ENCODE measurements at places on chromosomes 12 and 14.

DNA sequence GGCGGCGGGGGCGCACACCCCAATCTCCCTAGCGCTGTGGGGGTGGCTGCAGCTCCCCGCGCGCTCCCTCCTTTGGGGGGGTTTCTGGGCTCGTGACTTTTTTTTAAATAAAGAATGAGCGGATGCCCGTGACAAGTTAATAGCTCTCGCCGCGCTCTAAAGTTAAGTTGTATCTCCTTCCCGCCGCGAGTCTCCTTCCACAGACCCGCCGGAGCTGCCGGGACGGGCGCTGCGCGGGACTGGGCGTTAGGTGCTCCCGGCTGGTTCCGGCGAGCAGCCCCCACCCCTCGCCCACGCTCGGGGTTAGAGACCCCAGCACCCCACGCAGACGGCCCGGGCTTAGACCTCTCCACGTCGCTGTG is 82.6 kb upstream of the HMGA2 start:
- DNase-seq: no peak

DNA sequence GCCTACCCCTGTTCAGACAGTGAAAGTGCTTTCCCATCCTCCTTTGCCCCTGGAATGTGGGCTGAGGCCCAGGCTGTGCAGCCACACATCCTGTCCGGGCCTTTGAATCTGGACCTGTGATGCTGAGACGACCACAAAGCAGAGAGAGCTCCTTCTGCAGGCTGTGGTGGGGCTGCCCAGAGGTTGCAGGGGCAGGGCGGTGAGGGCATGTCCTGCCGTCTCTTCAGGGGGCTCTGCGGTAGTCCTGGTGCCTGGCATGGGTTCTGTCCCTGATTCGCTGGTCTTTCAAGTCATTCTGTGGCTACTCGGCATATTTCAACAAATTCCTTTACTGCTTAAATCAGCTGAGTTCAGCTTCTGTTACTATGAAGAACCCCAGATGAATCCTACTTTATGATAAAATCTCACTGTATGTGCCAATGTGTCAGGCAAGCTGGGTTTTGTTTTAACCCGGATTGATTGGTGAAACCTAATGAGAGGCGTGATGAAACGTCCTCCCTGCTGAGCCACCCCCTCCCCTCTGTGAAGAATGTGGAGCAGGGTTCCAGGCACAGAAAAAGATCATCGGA is 63.4 kb upstream of the DICER1 start:
- DNase-seq: no peak

DNA sequence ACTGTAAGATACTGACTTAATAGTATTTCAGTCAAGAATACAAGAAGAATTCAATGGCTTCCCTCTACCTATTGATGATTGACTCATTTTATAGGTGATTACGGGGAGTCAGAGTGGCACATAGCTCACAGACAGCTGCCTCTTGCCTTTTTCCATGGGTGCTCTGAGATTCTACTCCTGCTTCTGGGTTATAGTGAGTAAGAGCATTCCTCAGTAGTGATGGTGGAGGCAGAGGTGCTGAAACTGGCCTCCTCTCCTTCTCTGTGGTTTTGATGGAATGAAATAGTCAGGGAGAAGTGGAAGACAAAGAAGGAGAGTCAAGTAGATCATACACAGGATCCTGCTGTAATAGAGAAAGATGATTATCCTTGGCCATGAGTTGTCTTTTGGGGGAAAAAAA is 438.2 kb upstream of the FAR2 start:
- no peak for DNase-seq

- DNase-seq: no peak
Measured at GRCh38 chr14:30982533-30982932, 42.9 kb upstream of the AP4S1 start.

DNA sequence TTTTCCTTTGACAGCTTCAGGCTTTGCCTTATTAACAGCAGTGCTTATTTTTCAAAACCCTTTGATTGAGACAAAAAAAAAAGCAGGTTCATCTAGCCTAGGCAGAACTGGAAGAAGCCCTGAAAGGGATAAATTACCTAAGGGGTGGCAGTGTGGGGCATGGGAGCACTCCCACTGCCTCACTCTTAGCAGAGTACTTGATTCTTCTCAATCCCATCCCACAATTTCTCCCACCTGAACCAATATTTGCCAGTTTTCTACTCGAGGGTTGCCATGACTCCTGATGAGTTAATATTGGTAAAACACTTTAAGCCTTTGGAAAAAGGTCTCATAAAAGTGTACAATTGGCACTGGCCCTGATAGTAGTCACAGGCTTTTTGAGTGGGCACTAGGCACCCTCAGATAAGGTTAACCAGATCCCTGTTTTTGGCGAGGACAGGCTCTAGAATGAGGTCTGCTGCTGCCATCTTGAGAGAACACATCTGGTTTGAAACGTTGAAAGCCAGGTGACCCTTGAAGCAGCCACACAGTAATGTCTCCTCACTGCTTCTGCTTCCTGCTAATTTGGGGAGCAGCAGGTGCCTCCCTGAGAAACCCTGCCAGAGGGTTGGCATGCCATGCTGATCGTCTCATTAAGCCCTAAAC is 320.0 kb downstream of the RAD51B start:
- DNase-seq: no peak

DNA sequence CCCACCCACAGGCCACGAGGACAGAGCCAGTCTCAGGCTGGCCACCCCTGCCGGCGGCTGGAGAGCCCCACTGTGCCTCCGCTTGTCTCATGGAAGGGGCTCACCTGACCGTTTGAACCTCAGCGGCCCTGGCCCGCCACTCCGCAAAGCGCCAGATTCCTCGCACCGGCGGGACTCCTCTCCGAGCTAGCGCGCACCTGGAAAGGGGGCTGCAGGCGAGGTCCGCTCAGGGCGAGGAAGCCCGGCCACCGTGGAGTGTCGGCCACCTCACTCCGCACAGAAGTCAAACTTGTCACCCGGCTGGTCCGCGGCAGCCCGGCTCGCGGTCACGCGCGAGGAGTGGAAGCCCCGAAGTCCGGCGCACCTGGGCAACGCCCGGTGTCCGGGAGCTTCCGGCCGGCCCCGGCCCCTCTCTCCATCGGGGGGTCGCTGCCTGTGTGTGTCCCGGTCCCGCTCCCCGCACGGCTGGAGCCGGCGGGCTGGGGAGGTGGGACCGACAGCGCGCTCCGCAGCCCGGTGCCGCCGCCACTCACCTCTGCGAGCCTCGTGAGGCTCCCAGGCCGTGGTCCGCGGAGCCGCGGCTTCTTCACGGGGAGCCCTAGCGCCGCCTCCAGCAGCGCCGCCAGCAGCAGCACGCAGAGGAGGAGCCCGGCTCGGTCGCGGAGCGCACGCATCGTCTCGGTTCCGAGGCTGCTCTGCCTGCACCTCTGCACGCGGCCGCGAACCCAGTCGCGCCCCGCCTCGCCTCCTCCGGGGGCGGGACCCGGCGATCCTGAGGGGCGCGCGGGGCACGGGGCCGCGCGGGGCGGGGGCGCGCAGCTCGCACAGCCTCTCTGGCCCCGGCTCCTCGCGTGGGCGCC is at the start of gene ISM2:
TSS of gene ISM2 (minus strand) at position 697 of the 860 bp plus-strand sequence. CDS start at position 674, 23 bp downstream.
- peak; percentile 40 for DNase-seq

GRCh38 chr14:75283162-75283832 is 4.7 kb downstream of the FOS start:
- DNase-seq: no peak

- no peak for DNase-seq
Measured at GRCh38 chr14:68144051-68144681, 324.6 kb downstream of the RAD51B start.

GRCh38 chr14:57389646-57390036 is 745 bp upstream of the NAA30 start:
- peak; percentile 74 for DNase-seq

GRCh38 chr12:46489951-46490388 is 117.4 kb upstream of the SLC38A2 start:
- DNase-seq: no peak

- DNase-seq: no peak
Measured at GRCh38 chr12:99137124-99137855, 492.2 kb downstream of the APAF1 start.

- DNase-seq: peak; percentile 14
Measured at GRCh38 chr12:81257947-81258551, 180.2 kb downstream of the ACSS3 start.

GRCh38 chr14:89805501-89805900 is 149.0 kb downstream of the EFCAB11 start:
- DNase-seq: no peak

DNA sequence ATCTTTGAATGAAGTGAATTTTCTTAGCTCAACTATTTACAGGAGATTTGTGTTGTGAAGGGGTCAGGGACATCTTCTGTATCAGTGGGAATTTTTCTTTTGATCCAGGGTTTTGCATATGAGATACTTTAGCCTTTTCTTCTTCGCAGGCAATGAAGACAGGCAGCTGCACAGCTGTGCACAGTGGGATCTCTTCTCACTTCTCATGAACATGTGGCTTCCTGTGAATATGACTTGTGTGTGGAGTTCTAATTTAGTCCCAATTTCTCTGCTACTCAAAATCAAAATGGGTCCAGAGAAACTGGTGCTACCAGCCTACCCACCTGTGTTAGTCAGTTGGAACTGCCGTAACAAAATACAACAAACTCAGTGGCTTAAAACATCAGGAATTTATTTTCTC is 37.8 kb downstream of the ARF6 start:
- DNase-seq: no peak

Data from NCI-H187 (cell line).